ENCODE measurements at places on chromosomes 12 and 14.

DNA sequence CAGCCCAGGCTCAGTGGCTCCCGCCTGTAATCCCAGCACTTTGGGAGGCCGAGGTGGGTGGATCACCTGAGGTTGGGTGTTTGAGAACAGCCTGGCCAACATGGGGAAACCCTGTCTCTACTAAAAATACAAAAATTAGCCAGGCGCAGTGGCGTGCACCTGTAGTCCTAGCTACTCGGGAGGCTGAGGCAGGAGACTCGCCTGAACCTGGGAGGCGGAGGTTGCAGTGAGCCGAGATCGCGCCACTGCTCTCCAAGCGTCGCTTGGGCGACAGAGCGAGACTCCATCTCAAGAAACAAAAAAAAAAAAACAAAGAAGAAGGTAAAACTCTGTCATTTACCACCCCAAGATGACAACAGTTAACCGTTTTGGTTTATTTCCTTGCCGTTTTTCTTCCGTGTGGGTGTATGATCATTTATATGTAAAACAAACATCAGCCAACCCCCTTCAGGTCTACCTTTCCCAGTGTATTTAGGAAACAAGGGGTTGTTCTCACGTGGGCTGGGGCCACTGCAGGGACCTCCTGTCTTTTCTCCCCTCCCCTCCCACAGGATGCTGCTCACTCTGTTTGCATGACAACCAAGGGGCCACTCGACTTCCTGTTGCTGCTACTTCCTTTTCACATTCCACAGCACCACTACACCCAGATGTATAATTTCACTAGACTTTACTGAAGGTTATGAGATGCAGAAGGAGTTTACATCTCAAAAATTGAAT lies 13.6 kb downstream of the TTC9 start:
- no peak for DNase-seq

DNA sequence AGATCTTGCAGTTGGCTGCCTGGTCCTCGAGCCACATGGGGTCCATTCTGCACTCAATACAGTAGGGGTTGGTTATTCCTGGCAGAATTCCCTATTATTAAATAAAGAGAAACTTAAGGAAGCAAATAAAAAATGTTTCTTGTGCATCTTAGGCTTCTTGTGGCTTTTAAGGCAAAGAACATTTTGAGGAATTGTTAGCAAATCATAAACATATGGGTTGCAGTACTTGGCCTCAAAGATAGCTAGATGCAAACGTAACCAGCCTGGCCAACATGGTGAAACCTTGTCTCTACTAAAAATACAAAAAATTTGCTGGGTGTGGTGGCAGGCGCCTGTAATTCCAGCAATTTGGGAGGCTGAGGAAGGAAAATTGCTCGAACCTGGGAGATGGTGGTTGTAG lies 50.8 kb upstream of the KCNA5 start:
- DNase-seq: no peak

DNA sequence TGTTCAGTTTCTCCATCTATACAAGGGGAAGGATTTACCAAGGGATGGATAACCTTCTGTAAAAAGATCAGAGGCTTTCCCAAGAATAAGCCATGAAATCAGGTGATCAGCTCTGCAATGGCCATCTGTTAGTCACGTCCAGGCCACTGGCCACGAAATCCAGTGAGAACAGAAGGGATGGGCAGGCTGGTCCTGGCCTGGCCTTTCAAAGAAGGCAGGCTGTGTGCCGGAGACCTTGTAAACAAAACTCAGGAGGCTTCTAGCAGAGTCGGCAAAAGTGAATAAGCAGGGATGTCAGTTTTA lies 68.5 kb downstream of the RNF34 start:
- DNase-seq: peak; percentile 44

GRCh38 chr12:15220451-15220850 lies 766 bp downstream of the RERG start:
- no peak for DNase-seq

- DNase-seq: no peak
These were observed 69.0 kb downstream of the IFT81 start for GRCh38 chr12:110193196-110193595.

DNA sequence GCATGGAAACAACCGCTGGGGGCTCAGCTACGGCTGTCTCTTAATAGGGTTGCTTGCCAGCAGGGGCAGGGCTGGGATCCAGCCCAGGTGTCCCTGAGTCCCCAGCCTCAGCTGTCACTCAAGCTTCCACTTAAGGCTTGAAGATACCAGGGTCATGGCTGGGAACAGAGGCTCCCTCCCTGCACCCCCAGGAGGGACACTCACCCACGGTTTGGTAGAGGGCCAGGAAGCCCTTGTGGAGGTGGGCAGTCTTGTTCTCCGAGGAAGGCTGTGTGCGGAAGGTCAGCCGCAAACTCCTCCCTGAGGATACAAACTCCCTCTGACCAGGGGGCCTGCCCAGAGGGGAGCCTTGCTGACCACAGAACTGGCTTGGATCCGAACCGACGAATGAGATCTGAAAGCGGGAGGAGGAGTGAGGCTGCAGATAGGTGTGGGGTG lies 7.3 kb downstream of the C1RL start:
- DNase-seq: no peak

GRCh38 chr12:65891219-65891618 lies 66.9 kb downstream of the HMGA2 start:
- DNase-seq: no peak

- DNase-seq: peak; percentile 61
These were observed 37.8 kb downstream of the PHETA1 start for GRCh38 chr12:111330800-111331752.

DNA sequence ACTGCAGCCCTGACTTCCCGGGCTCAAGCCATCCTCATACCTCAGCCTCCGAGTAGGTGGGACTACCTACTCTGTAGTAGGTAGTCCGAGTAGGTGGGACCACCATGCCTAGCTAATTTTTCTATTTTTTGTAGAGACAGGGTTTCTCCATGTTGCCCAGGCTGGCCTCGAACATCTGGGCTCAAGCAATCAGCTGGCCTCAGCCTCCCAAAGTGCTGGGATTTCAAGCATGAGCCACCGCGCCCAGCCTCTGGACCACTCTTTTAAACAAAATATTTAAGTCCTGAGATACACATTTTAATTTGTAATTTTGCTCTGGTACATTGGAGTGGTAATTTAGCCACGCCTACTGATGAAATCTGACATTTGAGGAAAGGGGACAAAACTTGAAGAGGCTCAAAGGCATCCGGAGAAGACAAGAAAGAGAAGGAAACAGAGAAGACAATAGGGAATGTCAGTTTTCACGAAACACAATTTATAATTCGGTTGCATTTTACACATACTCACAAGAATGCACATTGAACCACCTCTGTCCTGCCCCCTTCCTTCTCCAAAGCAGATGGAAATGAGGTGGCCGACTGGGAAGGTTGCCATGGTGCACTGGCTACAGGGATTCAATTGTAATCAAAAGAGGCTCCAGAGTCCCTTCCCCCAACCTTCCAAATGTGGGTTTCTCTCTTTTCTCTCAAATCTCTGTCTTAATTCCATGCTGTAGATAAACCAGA lies 9.7 kb upstream of the TUBA1A start:
- DNase-seq: peak; percentile 75

DNA sequence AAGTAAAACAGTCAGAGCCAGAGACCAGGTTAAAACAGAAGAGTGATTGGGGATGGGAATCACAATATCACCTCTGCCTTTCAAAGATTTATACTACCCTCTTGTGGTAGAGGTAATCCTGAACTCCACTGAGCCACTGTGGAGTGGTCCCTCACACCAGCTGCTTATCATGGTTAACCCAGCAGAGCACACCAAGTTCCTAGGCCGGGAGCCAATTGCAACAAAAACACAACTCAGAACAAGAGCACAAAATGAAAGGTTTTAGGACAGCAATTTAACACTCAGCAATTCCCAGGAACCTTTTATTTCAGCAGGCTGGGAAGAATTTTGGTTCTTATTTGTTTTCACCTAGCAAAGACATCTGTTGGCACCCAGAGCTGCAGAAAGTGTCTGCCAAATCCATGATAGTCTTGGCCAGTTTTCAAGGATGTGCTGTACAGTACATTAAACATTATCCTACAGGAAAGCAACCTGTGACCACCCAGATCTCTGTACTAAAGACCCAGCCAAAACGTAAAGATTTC lies 220.5 kb upstream of the ATXN7L3B start:
- DNase-seq: no peak

DNA sequence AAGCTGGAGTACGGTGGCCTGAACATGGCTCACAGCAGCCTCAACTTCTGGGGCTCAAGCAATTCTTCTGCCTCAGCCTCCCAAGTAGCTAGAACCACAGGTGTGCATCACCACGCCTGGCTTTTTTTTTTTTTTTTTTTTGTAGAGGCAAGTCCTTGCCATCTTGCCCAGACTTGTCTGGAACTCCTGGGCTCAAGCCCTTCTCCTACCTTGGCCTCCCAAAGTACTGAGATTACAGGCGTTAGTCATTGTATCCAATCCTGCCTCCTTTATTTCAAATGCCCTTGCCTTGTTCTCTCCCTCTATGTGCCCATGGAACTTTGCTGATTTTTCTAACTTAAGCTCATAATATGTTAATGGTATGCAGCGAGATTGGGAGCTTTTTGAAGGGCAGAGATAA lies 49.2 kb upstream of the PRICKLE1 start:
- no peak for DNase-seq

GRCh38 chr12:13230500-13230899 lies 34.0 kb downstream of the EMP1 start:
- DNase-seq: no peak

- no peak for DNase-seq
These were observed 175.2 kb downstream of the EPS8 start for GRCh38 chr12:15613981-15614380.

- no peak for DNase-seq
These were observed 26.3 kb downstream of the SLC15A4 start for GRCh38 chr12:128797119-128798118.

DNA sequence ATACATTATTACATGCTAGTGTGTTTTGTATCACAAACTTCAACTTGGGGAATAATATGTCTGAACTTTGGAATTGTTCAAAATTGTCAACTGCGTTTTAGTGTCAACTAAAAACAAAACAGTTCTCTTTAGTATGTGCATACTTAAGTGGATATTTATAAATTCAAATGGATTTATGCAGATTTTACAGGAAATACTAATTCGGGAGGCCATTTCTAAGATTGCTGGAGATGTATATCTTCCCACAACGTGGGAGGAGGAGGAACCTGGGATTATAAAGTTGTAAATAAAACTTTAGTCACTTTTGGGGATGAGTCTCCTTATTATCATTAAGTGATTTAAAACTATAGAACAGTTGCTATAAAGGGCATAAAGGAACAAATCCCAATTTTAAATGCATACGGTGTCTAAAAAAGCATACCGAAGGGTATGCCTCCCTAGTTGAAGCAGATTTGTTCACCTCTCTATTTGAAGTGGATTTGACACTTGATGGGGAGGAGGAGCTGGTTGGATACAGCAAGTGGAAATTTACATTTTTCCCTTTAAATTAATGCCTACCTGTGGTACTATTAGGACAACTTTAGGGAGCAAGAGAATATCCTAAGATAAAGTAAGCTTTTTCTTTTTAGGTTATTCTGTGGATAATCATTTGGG lies 2.7 kb downstream of the PDE3A start:
- no peak for DNase-seq

GRCh38 chr12:56255671-56256070 lies 2.5 kb downstream of the ANKRD52 start:
- DNase-seq: no peak

- DNase-seq: peak; percentile 69
These were observed 121.7 kb downstream of the PPM1H start for GRCh38 chr12:62813031-62813829.

GRCh38 chr14:91186515-91187066 lies 57.9 kb downstream of the GPR68 start:
- peak; percentile 74 for DNase-seq

GRCh38 chr14:84670796-84671195 lies 859.1 kb upstream of the FLRT2 start:
- no peak for DNase-seq

DNA sequence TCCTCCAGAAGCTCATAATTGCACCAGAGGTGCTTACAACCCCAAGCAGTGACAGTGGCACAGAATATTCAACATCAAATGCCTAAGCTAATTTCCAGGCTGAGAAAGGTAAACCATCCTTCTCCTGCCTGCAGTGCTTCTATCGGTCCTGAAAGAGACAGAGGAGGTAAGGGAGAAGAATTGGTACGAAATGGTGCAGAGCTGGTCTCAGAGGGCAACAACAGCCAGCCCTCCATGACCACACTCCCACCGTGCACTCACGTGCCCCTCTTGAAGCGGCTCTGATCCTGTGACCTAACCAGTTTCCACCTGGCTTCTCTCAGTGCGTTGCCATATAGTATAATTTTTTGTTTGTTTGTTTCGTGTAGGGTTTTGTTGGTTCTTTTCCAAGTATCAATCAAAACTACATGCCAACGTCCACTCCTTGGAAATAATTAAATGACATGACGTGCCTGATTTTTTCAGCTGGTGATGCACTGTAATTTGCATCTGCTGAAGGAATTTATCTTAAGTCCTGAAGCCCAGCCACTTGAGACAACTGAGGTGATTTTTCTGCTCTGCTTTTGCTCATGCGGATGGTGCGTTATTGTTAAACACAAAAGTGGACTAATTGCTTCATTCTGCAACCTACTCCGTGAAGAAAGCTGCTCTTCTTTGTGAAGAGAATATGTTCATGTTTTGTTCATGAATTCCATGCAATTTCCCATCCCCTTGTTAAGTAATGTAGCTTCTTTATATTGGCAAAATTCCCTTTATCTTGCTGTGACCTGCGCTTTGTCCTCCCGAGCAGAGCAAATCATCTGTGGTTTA lies 1.3 kb upstream of the ATP2A2 start:
- DNase-seq: no peak

DNA sequence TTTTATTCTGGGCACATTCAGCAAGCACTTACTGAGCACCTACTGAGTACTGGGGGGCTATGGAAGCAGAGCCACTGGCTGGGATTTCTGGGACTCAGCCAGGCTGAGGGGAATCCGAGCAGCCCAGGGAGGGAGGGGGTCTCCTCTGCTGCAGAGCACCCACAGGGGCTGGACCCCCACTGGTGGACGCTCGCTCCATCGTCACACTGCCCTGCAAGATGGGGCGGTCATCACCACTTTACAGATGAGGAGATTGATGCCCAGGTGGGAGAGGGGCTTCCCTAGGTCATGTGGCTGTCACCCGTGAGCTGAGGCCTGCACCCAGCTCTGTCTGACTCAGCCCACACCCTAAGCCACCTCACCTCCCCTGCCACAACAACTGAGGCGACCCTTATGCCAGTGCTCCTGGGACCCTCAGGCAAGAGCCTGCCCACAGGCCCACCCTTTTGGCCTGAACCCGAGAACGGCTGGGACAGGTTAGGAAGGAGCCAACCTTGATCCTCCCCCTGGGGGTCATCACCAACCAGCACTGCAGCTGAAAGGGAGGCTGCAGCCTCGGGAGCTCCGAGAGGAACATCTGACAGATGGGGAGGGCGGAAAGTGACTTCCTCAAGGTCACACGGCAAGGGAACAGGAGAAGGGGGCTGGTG lies 74.4 kb downstream of the SERPINA3 start:
- no peak for DNase-seq
